ELF-1 (cell line): ENCODE measurements at places on chromosomes 7 and 10.

DNA sequence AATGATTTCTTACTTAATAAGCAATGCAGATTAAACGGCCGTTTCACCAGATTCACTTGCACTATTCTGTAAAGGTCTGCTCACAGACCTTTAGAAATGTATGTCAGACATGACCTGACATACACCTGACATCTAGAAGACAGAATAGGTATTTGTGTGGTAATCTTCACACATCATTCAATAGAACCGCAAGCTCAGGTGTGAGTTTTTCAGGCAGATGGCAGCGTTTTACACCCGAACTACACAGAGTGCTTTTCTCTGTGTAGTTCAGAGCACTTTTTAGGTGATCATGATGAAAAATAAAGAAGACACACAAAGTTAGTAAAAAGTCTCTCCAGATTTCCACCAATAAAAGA lies 63.2 kb downstream of the PRKCQ start:
- DNase-seq: no peak

DNA sequence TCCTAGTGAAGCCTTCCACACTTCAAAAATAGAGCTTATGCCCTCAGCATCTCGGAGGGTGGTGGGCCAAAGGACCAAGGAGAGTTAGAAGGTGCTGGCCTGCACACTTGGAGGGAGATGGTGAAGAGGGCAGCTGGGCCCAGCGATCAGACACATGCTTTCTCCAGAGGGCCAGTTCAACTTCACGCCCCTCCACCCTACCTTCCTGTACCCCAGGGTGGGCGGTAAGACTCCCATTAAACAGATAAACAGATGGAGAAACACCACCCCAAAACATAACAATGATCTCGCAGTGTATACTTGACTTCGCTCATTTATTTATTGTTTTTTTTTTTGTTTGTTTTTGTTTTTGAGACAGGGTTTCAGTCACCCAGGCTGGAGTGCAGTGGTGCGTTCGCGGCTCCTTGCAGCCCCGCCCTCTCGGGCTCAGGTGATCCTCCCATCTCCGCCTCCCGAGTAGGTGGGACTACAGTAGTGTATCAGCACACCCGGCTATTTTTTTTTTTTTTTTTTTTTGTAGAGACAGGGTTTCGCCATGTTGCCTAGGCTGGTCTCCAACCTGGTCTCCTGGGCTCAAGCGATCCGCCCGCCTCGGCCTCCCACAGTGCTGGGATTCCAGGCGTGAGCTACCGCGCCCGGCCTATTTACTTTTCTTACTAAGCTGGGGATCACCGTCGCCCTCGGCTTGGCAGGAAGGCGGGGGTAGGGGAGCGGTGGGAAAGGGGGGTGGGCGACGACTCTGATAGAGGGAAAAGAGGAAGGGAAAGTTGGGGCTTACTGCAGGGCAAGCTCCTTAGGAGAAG lies 1.8 kb downstream of the C10orf95 start:
- peak; percentile 82 for DNase-seq

GRCh38 chr7:143288836-143289235 lies 685 bp downstream of the CASP2 start:
- peak; percentile 20 for DNase-seq

DNA sequence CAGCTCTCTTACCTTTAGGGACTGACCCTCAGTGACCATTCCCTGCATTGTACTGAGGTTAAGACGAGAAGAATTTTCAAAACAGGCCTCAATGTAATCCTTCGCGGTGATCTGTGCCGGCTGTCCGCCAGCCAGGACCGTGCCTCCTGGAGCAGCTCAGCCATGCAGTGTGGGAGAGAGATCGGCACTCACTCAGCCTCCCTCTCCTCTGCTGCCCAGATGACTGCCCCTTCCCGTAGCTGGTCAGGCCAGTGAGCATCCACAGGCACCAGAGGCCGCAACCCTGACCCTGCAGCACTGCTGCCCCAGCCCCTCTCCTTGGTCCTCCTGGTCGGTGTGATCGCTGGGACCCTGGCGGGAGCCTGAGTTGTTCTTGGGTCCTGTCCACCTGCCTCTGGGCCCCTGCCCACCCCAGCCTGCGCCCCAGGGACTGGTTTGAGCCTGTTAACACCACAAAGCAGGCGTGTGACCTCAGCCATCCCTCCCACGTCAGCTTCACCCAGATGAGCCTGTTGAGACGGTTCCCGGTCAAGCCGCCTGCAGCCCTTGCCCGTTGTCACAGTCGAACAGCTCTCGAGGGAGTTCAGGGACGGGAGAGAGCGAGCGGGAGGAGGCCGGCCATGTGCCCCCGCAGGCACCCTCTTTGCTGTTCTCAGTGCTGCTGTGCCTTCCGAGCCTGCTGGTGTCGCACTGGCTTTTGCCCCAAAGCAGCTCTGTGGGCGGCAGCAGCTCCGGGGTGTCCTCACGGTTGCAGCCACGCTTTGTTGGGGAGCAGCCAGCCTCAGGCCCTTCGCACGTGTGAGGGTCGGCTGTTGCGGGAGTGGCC lies 37.2 kb downstream of the NKX6-2 start:
- DNase-seq: no peak

DNA sequence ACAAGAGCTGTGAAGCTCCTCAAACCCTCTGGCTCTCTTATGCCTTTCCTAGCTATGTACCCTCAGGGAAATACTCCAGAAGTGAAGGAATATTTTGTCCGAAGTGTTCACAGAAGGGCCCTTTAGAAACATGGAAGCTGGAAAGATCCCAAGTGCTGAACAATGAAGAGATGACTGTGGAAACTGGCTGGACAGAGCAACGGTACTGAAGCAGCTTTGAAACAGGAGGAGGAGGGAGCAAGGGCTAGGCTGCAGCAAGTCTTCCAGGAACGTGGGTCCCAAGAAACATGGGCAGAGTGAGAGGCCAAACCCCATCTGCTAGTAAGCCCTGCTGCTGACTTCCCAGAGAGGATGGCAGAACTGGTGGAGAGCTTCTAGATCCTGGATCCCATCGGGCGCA lies 3.0 kb upstream of the PSAP start:
- no peak for DNase-seq

GRCh38 chr7:1015196-1016121 lies 28.9 kb upstream of the GPR146 start:
- no peak for DNase-seq

GRCh38 chr7:140005754-140006503 lies 56.8 kb downstream of the PARP12 start:
- DNase-seq: peak; percentile 83

DNA sequence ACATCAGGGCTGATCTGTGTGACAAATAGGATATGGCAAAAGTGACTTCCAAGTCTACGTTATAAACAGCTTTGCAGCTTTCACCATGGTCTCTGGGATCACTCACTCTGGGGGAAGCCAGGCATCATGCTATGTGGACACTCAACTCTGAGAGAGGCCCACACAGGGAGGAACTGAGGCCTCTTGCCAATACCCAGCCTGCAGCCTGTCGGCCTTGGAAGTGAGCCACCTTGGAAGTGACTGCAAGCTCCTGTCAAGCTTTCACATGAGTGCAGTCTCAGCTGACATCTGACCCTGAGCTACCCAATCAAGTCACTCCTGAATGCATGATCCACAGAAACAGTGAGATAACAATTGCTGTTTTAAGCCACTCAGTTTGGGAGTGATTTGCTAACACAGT lies 56.5 kb downstream of the MMRN2 start:
- no peak for DNase-seq

DNA sequence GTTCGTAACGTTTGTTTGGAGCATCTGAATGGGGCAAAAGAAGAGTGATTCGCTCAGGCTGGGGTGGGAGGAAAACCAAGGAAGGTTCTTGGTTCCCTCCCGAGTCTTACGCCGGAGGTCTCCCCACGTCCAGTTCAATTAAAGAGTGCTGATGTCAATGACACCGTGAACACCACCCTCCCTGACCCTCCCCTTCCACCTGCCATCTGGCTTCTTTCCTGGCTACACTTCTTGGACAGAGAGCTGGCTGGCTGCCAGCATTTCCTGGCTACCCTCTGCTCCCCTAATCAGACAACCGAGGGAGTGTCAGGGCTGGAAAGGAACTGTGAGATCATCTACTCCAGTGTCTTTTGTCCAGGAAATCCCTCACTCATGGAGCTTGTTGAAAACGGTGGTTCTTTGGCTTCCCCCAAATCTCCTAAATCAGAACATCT lies 24.1 kb upstream of the FFAR4 start:
- DNase-seq: no peak

GRCh38 chr10:121928528-121928884 lies 675 bp upstream of the ATE1 start:
- DNase-seq: no peak

DNA sequence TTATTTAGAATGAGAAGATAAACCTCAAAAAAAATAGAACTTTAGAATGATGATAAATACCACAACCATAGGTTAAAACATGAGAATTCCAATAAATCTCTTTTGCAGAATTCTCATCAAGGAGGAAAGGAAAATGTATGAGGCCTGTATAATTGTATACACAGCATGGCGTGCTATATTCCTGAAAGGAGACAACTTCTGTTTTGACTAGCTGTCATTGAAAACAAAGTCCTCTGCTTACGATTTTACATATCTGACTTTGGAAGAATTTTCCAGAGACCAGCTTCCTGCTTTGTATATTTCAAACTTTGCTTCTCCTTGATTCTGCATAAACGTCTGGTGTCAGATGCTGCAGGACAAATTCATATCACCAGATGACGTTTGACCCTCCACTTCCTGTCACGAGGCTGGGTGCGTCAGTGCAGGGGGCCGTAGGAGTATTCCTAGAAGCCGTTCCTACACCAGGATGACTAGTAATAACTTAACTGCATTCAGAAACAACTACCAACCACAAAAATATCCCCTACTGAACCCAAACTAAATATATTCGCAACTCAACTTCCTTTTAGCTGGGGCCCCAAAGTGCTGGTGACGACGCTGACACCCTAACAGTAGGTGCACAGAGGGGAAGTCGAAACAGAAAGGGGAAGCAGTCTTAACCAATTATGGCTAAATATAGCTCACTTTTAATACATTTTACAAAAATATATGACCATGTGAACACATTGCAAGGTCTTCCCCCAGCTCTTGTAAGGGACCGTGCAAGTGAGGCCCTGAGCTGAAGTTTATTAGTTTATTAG lies 178.6 kb upstream of the INHBA start:
- DNase-seq: no peak

GRCh38 chr10:128744811-128745305 lies 618.6 kb upstream of the MKI67 start:
- no peak for DNase-seq

DNA sequence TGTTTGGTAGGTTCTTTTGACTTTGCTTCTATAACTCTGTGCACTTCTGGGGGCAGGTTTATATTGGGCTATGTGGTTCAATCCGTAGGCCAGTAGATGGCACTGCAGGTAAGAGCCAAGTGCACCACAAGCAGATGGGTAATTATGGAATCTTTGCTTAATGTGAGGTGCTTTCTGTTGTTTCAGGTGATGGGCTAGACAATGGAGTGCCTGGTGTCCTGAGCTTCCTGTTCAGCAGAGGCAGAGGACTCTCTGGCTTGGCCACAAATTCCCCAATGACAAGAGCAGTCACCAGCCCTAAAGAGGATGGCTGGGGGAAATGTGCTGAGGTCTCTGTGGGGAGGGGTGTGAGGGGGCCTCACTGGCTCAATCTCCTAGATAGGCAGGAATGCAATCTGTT lies 455.0 kb downstream of the CCSER2 start:
- DNase-seq: peak; percentile 52

DNA sequence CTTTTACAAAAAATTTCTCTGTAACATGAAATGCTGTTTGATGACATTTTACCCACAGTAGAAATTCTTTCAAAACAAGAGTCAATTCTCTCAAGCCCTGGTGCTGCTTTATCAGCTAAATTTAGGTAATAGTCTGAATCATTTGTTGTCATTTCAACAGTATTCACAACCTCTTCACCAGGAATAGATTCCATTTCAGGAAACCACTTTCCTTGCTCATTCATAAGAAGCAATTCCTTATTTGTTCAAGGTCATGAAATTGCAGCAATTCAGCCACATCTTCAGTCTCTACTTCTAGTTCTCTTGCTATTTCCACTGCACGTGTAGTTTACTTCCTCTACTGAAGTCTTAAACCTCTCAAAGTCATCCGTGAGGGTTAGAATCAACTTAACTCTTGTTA lies 14.1 kb downstream of the STAG3 start:
- DNase-seq: no peak

GRCh38 chr7:116161728-116162127 lies 48.6 kb upstream of the TES start:
- peak; percentile 42 for DNase-seq

GRCh38 chr10:107418085-107418806 lies 253.7 kb upstream of the SORCS1 start:
- DNase-seq: no peak

GRCh38 chr7:156152390-156152789 lies 340.1 kb upstream of the SHH start:
- DNase-seq: no peak

- DNase-seq: no peak
These were observed 11.3 kb downstream of the MRPS33 start for GRCh38 chr7:141003172-141004065.

DNA sequence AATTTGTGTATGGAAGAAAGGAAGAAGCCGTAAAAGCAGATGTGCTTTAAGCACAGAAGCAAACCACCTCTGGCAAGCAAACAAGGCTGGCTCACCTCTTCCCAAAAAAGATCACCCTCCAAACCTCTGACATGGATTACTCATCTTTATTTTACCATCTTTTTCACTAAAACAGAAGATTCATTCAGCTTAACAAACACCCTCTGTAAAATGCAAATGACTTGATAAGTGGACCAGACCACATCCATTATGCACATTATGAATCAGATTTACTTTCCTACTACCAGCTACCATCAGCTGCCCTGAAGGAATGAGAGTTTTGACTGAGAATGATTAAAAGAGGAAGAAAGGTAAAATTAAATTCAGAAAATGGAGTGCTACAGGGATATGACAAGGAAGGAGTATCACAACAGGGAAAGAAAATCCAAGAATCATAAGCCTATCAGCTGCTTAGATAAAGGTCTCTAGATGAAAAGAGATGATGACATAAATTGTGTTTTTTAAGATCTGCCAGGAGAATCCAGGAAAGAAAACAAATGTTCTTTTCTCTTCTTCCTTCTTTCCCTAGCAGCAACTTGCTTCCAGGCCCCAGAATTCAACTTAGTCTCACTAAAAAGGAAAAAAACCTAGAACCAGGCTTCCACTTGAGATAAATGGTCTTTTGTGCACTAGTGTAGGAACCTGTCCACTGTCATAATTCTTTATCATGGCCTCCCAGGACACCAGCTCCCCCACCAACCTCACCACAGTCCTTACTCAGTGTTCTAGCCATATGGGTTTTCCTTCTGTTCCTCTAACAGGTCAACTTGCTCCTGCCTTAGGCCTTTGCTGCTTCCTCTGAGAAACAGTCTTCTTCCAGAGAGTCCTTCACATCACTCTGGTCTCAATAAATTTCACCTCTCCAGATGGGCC lies 47.4 kb downstream of the JAZF1 start:
- DNase-seq: no peak
